ENCODE measurements at places on chromosomes 16 and 17.

DNA sequence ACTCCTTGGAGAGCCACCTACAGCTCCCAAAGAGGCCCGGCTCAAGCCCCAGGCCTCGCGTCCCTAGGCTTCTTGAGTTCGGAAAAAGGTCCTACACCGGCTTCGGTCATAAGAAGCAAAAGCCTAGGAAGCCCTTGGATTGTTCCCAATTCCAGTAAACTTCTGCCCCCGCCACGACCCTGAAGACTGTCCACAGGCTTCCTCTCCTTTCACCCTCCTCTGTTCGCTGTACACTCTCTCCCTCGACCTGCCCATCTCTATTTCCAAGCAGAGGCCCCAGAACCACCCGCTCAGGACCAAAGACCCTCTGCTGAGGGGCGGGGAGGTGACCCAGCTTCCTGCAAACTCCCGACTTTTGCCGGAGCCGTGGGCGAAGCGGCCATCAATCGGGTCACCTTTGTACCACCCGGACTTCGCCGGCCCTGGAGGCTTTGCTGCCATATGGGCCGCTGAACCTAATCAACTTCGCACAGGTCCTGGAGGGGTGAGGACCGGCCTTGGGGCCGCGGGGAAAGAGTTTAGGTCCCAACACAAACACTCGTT lies 2.7 kb downstream of the HOXB2 start:
- DNase-seq: no peak

- no peak for DNase-seq
Measured at GRCh38 chr16:67703626-67704025, 15.5 kb downstream of the GFOD2 start.

- no peak for DNase-seq
Measured at GRCh38 chr16:25751230-25751835, 59.6 kb downstream of the HS3ST4 start.

GRCh38 chr17:43613917-43614316 lies 47.8 kb downstream of the MEOX1 start:
- no peak for DNase-seq

DNA sequence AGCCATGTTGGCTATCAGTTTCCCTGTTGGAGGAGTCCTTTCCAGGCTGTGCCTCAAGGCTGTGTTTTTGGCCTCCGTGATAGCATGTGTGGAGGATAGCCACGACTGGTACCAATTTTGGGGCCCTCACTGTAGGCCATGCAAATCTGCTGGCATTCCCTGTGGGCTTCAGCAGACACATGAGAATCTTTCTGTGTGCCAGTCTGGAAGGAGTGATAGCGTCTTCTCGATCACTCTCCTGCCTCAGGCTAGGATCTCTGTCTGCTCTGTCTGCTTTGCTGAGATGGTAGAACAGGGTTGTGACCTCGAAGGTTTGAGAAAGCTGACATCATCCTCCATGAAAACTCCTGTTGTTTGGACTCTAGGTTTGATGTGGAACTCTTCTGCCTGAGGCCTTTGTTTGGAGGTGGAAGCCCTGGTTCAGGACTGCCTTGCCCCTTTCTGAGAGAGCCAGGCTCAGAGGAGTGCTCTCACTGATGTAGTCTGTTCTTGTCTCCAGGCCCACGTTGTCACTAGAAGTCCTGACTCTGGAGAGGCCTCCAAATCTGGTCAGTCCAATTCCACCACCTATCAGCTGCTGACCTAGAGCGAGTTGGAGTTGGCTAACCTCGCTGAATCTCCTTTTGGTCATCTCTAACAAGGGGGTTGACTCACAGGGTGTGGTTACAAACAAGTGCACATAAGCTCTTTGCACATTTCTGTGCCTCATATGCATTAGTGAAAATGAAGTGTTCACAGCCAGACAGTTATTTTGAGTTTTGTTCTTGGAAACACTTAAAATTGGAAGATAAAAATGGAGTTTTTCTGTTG lies 12.1 kb upstream of the EDC4 start:
- no peak for DNase-seq

GRCh38 chr17:34257299-34257985 lies 2.4 kb downstream of the CCL2 start:
- DNase-seq: no peak

GRCh38 chr17:64410750-64411490 lies 20.3 kb upstream of the PECAM1 start:
- DNase-seq: no peak

DNA sequence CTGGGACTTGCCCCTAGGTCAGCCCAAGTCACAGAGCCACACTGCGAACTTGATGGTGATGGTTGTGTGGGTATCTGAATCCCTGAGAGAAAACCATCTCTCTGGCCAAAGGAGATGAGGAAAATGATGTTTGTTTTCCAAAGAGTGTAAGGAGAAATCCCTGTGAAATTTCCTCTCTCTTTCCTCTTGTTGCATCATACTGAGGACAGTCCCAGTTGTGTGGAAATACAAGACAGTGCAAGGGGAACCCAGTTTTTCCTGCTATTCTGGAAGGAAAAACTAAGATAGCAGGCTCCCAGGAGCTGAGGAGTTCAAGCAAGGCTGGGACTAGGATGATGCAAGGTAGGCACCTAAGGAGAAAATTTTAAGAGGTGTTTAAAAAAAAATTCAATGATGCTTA lies 86.8 kb upstream of the TOM1L1 start:
- DNase-seq: no peak

- no peak for DNase-seq
Measured at GRCh38 chr17:27808628-27809027, 8.3 kb upstream of the NOS2 start.

GRCh38 chr17:57849163-57849873 lies 526 bp downstream of the MRPS23 start:
- DNase-seq: no peak

- DNase-seq: no peak
Measured at GRCh38 chr17:8618825-8619224, 11.7 kb downstream of the MYH10 start.

DNA sequence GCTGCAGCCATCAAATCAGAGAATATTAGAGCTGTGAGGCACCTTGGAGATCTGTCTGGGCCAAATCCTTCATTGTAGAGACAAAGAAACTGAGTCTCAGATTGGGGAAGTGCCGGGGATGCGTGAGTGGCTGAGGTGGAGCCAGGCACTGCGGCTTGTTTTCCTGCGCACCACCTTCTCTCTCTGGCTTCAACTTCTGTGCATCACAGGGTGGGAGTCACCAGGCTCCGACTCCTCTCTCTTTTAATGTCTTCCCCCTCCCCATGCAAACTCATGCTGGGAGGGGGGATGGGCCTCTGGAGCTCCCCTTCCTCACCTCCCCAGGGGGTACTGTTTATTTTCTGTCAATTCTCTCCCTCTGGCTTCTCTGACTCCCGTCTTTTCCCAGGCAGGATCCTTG lies 8.7 kb upstream of the ETV4 start:
- DNase-seq: no peak

DNA sequence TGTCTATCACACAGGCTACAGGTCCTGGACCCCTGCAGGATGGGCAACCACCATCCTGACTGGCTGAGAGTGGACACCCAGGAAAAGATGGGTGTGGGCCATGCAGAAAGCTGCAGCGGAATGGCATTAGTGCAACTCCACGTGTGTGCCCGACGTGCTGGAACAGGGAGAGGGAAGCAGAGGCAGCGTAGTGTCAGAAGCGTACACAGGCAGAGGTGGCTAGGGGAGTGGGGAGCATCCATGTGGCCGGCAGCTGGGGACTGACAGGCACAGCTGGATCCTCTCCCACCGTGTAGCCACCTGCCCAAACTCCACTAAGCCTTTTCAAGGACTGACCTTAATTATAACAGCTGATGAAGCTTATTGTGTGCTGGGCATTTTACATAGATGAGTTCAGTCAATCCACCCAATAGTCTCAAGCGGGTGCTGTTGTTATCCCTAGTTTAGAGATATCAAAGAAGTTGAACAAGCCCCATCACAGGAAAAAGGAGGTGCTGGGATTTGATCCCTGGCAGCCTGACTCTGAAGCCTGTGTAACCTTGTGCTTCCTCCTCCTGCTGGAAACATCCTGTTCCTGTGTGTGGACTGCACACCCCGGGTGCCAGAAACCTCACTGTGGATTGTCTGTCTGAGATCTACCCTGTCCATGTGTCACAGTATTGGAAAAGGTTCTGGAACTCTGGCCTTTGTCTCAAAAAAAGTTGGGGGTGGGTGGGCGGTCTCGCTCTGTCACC lies 114.0 kb downstream of the PRKCA start:
- DNase-seq: no peak

DNA sequence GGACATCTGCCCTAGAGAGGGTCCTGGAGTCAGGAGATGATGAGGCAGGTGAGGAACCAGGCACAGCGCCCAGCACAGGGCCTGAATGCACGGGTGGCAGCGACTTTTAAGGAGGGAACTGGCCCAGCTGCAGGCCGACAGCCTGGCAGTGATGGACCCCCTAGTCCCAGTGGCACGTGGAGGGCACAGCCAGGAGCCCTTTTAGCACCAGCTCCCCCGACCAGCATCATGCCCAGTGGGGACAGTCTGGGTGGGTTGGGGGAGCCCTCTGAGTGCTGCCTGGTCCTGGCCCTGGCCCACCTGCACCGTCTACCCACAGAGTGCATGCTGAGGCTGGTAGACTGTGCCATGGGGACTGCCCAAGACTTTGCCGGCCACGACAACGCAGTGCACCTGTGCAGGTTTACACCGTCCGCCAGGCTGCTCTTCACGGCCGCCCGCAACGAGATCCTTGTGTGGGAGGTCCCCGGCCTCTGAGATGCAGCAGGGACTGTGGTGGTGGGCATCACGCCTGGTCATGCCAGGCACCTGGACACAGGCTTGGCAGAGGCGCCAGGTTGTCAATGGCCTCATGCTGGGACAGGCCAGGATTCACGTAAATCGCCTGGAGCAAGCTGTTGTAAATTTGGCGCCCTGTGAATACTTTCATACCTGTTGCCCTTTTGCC lies 686 bp upstream of the RHOT2 start:
- no peak for DNase-seq

- no peak for DNase-seq
Measured at GRCh38 chr17:74212209-74212912, 1.0 kb upstream of the TTYH2 start.

DNA sequence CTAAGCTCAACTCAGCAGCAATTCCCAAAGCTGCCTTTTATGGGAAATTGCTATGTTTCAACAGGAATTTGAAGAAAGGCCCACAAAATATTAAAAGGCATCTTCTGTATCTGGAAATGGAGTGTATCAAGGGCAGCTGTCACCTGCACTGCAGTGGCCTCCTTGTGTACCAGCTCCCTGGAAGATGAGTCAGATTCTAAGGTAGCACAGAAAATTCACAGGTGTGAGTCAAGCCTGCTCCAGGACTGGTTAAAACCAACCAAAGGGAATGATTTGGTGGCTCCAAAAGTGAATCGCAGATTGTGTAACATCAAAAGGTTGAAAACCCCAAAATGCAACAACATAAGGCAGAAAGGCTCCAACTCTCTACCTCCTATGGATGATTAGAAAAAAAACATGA lies 296.4 kb downstream of the GRIN2A start:
- DNase-seq: no peak

DNA sequence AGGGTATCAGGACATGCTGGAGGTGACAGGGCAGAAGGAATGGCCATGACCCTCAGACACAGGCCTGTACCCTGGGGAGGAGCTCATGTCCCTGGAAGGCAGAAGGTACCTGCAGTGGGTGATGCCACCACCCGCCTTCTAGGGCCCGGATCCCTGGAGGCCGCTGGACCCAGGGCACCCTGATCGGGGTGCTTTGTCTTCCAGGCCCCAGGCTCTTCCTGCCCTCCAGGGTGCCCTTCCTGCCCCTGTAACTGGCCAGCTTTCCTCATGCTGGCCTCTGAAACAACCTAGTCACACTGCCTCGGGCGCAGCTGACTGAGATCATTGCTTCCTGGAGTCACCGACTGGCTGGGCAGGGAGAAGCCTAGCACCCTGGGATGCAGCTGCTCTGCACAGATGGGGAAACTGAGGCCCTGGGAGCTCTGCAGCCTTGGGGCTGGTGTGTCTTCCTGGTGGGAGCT lies 5.8 kb downstream of the ADCY7 start:
- no peak for DNase-seq

- DNase-seq: no peak
Measured at GRCh38 chr17:64092952-64093451, 36.9 kb downstream of the ERN1 start.

DNA sequence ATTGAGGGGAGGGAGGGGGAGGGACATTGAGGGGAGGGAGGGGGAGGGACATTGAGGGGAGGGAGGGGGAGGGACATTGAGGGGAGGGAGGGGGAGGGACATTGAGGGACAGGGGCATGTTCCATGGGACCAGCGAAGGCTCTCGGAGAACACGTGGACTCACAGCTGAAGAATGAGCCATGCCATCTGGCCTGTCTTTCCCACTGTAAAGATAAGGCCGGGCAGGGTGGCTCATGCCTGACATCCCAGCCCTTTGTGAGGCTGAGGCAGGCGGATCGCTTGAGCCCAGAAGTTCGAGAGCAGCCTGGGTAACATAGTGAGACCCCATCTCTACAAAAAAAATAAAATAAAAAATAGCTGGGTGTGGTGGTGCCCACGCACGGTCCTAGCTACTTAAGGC lies 32.5 kb downstream of the RPH3AL start:
- DNase-seq: no peak

DNA sequence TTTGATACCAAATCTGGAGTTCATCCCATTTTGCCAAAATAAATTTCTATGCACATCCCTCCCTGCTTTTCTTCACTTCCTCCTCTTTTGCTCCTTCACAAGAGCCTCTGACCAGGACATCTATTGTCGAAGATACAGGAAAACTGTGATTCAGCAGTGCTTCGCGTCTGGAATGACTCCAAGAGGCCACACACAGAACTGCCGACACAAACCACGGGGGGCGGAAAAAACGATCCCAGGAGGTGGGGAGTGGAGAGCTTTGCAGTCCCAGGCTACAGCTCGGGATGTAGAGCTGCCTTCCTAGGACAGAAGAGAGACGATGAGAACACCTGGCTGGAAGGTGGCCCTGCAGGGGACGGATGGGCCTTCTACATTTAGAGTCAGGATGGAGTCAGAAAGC lies 102.8 kb downstream of the XYLT1 start:
- no peak for DNase-seq

- DNase-seq: peak; percentile 26
Measured at GRCh38 chr16:57299009-57299718, 14.7 kb upstream of the PLLP start.

GRCh38 chr16:89080196-89080853 lies 13.3 kb upstream of the ACSF3 start:
- no peak for DNase-seq

- DNase-seq: no peak
Measured at GRCh38 chr17:17506181-17506741, 10.1 kb upstream of the RASD1 start.

DNA sequence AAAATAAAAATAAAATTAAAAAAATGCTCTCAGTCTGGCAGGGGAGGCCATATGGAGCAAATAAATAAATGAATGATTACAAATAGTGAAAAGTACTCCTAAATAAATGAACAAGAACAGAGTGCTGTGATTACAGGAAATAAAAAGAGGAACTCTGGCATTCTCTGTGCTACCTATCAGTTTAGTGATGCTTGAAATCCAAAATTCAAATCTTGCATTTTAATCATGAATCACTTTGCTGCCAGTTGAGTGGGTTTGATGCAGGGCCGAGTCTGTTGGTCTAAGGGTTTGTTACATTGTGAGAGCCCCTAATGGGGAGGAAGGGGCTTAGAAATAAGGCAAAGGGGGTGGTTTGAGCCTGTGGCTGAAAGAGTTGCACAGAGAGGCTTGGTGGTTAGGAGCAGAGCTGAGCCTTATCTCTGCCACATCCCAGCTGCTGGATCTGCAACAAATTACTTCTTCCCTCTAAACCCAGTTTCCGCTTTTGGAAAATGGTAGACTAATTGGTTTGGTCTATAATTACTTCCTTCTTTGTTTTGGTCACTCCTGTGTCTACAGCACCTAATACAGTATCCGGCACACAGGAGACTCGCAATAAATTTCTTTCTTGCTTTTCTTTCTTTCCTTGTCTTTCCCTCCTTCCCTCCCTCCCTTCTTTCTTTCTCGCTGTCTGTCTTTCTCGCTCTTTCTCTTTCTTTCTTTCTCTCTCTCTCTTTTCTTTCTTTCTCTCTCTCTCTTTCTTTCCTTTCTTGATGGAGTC lies 6.3 kb upstream of the ABCC1 start:
- no peak for DNase-seq
